ENCODE measurements at places on chromosomes 6 and 20. TPM values are rescaled to one million over a fixed set of nuclear protein-coding genes. Genes with fewer than 3 reads are reported as not detected.

KCNS1 gene
- 2.0 TPM for polyA plus RNA-seq

PM20D2 gene
- 2.2 TPM for polyA plus RNA-seq

PRIM2 gene
- polyA plus RNA-seq: 20.8 TPM

CDH26 gene
- polyA plus RNA-seq: 0.78 TPM

ZNF334 gene
- 8.8 TPM for polyA plus RNA-seq

HCRTR2 gene
- polyA plus RNA-seq: 0.23 TPM

GMDS gene
- 27.6 TPM for polyA plus RNA-seq

GUCA1A gene
- polyA plus RNA-seq: 24.6 TPM

DOK5 gene
- 7.8 TPM for polyA plus RNA-seq

TRIM10 gene
- 0.08 TPM for polyA plus RNA-seq

ESF1 gene
- 0.78 TPM for polyA plus RNA-seq

RPP40 gene
- polyA plus RNA-seq: 7.0 TPM

DNA sequence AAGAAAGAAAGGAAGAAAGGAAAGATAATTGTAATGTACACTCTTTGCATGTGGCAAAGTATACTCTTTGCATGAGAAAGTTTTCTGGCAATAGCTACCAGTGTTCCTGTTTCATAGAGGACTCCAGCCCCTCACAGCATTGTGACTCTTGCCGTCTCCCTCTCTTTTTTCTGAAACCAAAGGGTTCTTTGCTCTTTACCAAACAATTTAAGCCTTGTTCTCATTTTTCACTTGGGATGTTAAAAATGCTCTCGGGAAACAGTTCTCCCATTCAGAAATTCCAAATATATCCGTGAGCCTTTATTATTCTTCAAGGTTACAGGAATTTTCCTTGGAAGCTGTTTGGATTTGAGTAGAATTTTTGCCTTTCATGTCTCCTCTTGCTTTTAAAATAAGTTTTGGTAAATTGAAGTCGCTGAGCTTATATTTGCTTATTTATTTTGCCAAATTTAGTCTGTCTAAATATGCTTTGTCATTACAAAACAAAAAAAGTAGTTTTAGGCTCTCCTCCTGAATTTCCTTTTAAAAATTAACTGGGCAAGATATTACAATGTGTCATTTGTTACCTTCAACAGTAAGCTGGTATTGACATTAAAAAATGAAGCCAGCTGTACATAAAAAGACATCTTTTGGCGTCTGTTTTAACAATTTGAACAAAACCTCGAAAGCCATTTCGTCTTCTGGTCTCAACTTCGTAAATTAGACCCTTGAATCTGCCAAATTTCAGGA, 103.8 kb upstream of the ARMC2 start:
- no peak for DNase-seq

DNA sequence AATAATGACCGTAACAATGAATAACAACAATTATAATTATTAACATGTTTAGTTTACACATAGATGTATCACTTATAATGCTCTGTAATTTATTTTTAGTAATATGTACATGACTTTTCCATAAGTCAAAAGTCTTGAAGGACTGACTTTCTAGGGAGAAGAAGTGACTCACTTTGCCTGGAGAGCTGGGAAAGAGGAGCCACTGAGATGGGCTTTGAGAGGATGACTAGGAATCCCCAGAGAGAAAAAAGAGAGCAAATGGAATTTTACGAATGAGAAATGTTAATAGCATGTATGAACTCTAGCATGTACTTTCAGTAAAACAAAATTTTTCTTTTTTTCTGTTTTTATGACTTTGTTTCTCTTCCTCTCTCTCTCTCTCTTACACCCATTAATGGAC, 67.8 kb upstream of the RALY start:
- DNase-seq: no peak

DNA sequence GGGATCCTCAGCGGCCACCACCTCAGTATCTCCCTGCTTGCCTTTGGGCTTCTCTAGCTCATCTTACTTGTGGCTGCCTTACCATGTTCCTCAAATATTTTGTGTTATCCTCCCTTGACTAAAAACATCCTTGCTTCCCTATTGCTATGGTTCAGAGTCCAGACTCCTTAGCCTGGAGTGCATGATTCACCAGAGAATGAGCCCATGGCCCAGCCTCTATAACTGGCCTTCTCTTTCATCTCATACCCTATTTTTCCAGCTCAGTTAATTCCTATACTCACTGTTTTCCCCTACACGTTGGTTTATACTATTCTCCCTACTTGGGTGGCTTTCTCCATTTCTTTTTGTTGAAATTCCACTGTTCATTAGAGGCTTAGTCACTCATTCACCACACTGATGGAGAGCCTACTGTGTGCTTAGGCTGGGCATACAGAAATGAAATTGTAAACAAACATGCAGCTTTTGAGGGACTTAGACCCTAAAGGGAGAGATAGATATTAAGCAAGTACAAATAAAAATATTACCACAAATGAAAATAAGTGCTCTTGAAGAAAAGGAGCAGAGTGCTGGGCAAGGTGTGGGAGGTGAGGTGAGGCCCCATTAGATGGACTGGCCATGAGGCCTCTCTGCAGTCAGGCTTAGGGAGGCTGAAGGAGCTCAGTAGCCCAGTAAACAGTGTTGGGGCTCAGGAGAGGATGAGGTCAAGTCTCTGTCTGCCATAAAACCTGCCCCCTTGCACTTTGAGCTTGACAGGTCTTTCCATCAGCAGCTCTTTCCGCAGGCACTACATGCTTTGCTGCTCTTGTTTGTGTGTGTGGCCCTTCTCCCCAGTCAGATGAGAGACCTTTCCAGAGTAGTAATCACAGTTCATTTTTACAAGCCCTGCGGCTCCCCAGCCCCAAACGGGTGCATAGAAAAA, 109.3 kb downstream of the TCP11 start:
- DNase-seq: no peak

- no peak for DNase-seq
Observed at GRCh38 chr20:64164123-64164836, at the start of gene MYT1. Gene MYT1, plus strand, starts transcription at chr20:64164452. Its CDS starts 34,410 bp downstream, at chr20:64198862.

DNA sequence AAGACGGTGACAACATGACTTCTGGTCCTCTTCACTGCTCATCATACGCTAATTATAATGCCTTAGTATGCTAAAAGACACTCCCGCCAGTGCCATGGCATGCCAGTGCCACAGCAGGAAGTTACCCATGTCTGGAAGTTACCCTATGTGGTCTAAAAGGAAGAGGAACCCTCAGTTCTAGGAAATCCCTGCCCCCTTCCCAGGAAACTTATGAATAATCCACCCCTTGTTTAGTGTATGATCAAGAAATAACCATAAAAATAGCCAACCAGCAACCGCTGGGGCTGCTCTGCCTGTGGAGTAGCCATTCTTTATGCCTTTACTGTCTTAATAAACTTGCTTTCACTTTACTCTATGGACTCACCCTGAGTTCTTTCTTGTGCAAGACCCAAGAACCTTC, 15.8 kb upstream of the SERPINB9 start:
- DNase-seq: peak; percentile 20

DNA sequence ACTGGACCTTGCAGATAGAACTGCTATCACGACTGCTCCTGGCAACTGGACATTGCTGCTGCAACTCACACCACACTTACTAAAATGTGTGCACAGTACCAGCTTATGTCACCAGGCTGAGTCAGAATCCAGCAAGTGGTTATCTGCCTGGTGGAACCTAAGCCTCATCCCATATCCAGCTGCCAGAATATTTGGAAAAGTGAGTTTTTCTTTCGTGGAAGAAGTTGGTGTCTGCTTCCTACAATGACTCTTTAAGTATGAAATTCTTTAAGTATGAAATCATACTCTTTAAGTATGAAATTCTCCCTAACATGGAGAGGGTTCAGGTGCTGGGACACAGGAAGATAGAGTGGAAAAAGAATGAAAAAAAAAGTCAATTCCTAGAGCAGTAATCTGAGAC, 16.4 kb upstream of the POLR1H start:
- no peak for DNase-seq

- no peak for DNase-seq
Observed at GRCh38 chr6:107080036-107080435, 35.3 kb downstream of the BEND3 start.

DNA sequence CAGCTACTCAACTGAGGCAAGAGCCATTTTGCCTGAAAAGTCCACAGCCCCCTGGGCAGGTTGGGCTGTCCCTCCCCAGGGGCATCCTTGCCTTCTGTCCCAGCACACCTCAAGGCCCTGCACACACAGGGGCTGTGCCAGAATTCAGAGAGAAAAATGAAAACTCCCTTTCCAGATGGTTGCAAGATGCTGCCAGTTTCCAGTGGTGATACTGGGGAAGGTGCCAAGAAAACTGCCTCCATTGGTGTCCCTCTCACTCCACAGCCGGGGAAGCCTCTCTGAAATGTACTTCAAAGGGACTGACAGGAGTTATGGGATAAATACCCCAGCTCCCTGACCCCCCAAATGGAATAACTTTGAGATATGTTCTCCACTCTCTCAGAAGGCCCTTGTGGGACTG, 154.2 kb upstream of the MAFB start:
- no peak for DNase-seq

- no peak for DNase-seq
Observed at GRCh38 chr6:129844118-129844891, 16.8 kb downstream of the TMEM244 start.

DNA sequence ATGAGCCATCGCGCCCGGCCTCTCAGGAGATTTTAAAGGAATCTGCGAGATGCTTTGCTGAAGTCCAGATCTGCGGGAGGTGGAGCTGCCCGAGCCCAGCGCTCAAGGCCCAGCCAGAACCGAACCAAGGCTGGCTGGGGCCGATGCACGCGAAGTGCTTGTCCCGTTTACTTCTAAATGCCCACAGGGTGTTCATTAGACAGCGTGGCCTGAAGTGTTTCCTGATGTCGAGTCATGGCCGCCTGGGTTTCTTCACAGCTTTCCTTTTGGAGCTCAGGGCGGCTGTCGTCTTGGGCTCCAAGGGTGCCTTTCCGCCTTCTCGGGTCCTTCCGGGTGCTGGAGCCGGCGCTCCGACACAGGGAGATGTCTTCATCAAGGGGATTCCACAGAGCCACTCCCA, 25.1 kb upstream of the CCR6 start:
- DNase-seq: no peak

GRCh38 chr20:2234598-2235191, 61.1 kb upstream of the TGM3 start:
- no peak for DNase-seq

DNA sequence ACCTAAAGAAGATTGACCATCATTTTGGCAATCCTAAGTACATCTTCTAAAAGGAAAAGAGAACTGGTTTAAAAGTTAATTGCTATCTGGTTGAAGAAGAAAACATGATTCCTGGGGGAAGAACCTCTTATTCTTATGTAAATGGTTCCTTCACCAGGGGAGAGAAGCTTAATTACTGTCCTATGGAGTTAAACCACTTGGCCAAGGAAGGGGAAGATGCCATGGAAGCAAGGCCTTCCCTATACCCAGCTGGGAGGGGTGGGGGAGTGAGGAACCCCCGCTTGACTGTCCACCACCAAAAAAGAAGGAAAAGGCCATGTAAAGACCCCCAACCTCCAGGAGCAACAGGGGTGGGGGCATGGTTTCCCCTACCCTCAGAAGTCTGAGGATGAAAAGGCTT, 962.1 kb downstream of the GRIK2 start:
- peak; percentile 44 for DNase-seq

- no peak for DNase-seq
Observed at GRCh38 chr6:20633566-20634340, 99.5 kb downstream of the CDKAL1 start.

- DNase-seq: no peak
Observed at GRCh38 chr6:52317841-52318581, 33.5 kb upstream of the MCM3 start.

DNA sequence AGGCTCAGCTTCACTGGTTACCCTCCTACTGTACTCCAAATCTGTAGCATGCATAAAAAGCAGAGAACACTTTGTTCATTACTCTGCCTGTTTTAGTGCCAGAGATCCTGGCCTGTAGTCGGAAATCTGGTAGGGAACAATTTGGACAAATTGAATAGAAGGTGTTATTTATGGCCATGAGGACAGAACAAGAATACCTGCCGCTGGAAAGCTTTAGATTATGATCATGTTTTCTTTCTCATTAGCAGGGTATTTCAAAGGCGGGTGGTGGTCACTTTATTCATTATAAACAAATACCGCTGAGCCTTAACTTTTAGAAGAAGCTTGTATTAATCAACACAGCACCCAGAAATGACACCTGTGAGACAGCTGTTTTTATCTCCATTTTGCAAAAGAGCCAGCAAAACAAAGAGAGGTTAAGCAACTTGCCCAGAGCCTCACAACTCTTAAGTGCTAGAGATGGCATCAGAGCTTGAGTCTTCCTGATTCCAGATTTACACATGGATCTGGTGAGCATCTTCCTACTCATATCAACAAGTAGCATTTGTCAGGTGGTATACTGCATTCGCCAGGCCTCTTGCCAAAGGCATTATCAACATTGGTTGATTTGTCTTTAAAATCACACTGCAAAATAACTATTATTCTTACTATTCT, 110.5 kb downstream of the LCA5 start:
- DNase-seq: no peak

DNA sequence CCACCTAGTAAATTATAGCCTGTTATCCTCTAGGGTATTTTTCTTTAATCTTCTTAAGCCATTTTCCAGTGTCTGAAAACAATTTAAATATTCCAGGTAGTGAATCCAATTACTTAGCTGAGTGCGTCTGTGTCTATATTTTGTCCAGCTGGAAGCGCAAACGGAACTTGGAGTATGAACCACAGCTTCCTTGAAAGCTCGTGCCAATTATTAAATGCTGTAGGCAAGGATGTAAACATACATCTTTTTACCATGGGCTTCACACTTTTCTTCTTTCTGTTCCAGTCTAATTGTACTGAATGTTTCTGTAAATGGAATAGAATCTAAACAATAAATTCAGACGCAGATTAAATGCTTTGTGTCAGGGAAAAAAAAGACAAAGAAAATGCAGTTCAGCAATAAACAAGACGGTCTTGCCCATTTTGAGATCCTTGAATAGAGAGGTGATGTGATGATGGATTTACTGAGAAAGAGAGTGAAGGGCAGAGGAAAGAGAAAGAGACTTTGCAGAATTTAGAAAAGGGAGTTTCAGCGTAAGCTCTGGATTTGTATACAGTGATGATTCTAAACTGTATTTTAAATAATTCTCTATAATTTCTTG, 1.9 kb downstream of the PLCB1 start:
- no peak for DNase-seq

GRCh38 chr6:69232911-69233448, 563.8 kb downstream of the LMBRD1 start:
- no peak for DNase-seq

DNA sequence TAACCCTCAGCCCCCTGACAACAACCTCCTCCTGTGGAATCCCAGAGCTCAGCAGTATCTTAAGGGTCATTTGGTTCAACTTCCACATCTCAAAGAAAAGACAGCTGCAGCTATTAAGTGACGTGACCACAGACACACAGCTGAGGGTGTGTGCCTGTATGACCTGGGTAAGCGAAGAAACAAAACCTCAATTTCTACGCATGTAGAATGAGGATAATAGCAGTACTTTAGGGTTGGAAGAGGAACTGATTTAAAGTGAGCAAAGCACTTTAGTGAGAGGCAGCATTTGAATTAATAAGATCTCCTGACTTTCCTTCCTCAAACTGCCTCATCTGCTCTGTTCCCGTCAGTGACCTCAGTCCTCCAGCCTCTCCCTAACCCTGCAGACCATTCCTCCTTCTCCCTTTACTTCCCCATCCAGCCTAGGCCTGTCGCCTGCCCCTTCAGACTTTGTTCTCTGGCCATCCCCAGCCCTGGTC, 6.8 kb upstream of the ARMC2 start:
- no peak for DNase-seq

GRCh38 chr6:139904158-139904533, 529.7 kb upstream of the CITED2 start:
- no peak for DNase-seq

Measured in H1 (cell line).